ENCODE measurements at places on chromosomes 1 and 21.
A peak's percentile ranks its signal among the peaks of the same experiment; 100 is the strongest.

- DNase-seq: no peak
Measured at GRCh38 chr1:207414606-207415108, 39.5 kb upstream of the CR2 start.

GRCh38 chr21:38477226-38477625, 21.1 kb downstream of the ERG start:
- no peak for DNase-seq

DNA sequence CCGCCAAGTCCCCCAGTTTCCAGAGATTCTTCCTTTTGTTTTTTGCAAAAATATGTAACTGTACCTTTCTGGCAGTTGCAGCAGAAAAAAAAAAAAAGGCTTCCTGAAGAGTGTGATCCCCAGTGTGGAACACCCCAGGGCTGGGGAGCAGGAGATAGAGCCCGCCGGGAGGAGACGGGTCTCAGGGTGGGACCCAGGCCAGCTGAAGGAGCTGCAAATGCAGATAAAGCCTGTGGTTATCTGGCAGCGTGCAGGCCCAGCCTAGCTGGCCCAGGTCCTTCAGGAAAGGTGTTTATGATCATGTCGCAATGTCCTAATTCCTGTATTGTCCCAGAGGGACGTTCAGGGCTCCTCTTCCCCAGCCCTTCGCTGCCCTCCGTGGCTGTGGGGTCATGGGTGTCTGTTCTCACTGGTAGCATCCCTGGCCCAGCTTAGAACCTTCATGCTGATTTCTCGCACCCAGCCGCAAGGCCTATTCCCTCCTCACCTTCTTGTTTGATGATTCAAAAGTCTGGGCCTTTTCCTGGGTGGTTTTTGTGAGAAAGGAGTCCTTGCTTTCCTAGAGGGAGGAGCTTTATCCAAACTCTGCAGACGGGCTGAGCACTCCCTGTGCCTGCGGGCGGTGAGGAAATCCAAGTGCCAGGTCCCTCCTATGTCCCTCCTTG, 26.2 kb downstream of the RNF187 start:
- no peak for DNase-seq

- DNase-seq: no peak
Measured at GRCh38 chr1:160413716-160414115, 13.4 kb downstream of the VANGL2 start.

- DNase-seq: no peak
Measured at GRCh38 chr1:215748431-215748830, 181.3 kb downstream of the KCTD3 start.

DNA sequence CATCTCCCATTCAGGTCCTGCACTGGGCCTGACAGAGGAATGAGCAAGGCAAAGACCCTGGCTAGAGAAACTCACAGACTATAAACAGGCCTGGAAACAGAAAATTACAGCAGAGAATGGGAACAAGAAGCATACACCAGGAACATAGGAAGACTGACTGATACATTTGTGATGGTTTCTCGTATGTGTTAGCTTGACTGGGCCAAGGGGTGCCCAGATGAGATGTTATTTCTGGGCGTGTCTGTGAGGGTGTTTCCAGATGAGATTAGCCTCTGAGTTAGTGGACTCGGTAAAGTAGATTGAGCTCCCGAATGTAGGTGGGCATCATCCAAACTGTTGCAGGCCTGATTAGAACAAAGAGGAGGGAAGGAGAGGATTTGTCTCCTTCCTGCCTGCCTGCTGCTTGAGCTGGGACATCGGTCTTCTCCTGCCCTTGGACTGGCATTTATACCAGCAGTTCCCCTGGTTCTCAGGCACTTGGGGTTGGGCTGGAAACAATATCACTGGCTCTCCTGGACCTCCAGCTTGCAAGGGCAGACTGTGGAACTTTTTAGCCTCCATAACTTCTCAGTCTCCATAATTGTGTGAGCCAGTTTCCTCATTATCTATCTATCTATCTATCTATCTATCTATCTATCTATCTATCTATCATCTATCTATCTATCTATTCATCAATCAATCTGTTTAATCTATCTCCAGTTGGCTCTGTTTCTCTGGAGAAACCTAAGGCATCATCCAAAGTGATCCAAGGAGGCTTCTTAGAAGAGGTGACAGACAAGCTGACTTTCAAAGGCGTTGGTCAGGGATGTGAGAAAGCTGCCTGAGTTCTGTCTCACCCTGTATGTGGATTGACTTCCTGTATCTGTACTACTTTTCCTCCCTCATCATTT, 9.7 kb upstream of the FOXO6 start:
- no peak for DNase-seq

- DNase-seq: peak; percentile 38
Measured at GRCh38 chr21:27365394-27365793, 398.5 kb upstream of the ADAMTS5 start.

- DNase-seq: peak; percentile 66
Measured at GRCh38 chr1:67664048-67664447, 21.0 kb upstream of the GADD45A start.
